Stimulated activated CD4-positive, alpha-beta T cell treated with anti-CD3 and anti-CD28 coated beads, Interleukin-4, amount 100 ng/mL, for 48 hours (primary cell): ENCODE measurements at places on chromosomes 11 and 22.

DNA sequence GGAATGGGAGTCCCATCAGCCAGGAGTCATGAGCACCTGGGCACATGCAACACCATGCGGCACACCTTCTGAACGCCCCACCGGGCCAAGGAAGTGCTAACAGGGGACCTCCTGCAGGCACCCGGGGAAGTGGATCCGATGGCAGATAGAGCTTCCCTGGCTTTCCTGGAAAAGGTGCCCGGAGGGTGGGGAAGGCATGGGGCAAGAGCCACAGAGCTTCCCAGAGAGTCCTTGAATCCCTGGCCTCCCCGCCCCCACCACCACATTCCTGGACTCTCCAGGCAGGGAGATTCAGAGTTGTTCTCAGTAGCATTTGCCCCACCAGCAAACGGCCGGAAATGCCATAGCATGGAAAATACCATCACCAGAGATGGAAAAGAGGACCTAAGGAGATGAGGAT is 8.3 kb downstream of the TRIM29 start:
- no peak for DNase-seq

- no peak for DNase-seq
Observed at GRCh38 chr11:92911478-92911877, 58.0 kb upstream of the MTNR1B start.

GRCh38 chr11:59191095-59191494 is 19.2 kb downstream of the DTX4 start:
- no peak for DNase-seq

GRCh38 chr11:111983187-111983986 is 41.8 kb upstream of the DLAT start:
- DNase-seq: no peak

- no peak for DNase-seq
Observed at GRCh38 chr11:123260511-123261211, 65.6 kb upstream of the CLMP start.

DNA sequence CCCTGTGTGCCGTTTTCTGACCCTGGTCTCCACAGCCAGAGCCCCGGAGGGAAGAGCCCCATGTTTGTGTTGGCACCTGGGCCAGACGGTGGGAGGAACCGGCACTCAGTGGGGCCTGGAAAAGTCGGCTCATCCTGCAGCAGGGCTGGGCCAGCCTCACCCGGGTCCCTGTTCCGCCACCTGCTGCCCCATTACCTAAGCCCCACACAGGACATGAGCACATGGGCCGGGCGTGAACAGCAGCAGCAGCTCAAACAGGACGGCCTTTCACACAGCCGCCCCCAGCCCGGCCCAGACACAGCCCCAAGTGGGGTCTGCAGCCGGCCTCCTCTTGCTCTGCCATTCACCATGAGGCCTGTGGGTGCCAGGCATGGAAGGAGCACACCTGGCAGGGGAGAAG is 302.4 kb downstream of the MN1 start:
- DNase-seq: no peak

DNA sequence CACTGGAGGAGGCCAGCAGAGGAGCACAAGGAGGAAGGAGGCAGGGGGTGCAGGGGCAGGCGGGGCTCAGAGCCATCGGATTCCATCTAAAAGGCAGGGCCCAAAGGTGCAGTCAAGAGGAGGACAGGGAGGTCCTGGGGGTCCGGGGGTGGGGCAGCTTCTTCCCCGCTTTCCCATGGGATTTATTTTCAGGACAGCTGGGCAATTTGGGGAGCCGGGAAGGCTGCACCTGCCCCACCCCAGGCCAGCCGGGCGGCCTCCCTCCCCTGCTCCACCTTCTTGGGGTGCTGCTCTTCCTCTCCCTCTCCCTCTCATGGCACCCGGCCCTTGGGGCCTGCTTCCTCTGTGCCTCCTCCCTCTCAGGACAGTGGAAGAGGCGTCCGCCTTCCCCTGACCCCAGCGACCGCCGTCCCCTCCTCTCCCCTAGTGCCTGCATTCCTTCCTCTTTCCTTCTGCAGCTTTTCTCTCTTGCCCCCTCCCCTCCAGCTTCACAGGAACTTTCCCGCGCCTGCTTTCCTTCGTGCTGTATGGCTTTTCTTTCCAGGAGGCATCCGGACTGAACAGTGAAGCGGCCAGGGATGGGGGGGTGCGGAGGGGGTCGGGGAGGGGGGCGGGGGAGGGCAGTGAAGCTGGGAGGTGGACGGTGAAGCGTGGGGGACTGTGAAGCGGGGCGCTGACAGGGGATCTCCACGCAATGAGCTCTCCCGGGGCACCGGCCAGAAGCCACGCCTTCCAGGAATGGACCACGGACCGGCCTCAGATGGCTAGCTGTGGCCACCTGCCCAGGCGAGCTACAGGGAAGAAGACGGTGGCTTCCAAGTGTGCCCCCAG is 26.9 kb downstream of the APOBEC3H start:
- DNase-seq: no peak

GRCh38 chr11:77418155-77418970 is 55.5 kb downstream of the PAK1 start:
- DNase-seq: no peak

GRCh38 chr22:44271010-44271500 is 41.7 kb downstream of the SHISAL1 start:
- DNase-seq: no peak

DNA sequence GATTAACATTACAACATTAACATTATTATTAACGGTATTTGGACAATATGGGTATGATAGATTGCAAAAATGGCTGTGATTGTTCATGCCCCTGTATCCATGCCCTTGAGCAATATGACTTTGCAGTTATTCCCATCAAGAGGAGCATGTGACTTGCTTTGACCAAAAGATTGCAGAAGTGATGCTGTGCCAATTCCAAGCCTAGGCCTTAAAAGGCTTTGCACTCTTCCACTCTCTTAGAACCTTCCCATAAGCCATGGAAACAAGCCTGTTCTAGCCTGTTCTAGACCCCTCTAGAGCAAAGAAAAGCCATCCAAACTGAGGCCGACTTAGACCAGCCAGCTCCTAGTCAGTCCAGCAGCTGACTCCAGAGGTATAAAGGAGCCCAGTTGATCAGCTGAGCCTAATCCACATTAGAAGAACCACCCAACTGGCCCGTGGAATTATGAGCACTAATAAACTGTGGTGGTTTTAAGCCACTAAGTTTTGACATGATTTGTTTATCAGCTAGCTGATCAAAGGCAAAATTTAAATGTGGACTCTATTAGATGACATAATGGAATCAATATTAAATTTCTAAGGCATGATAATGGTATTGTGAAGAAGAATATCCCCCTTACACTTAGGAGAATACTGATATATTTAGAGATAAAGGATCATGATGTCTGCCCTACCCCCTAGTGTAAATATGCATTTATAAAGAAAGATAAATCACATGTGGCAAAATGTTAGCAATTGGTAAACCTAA is 28.6 kb downstream of the RAB30 start:
- DNase-seq: no peak

GRCh38 chr11:60084631-60085273 is 3.7 kb upstream of the MS4A2 start:
- no peak for DNase-seq

DNA sequence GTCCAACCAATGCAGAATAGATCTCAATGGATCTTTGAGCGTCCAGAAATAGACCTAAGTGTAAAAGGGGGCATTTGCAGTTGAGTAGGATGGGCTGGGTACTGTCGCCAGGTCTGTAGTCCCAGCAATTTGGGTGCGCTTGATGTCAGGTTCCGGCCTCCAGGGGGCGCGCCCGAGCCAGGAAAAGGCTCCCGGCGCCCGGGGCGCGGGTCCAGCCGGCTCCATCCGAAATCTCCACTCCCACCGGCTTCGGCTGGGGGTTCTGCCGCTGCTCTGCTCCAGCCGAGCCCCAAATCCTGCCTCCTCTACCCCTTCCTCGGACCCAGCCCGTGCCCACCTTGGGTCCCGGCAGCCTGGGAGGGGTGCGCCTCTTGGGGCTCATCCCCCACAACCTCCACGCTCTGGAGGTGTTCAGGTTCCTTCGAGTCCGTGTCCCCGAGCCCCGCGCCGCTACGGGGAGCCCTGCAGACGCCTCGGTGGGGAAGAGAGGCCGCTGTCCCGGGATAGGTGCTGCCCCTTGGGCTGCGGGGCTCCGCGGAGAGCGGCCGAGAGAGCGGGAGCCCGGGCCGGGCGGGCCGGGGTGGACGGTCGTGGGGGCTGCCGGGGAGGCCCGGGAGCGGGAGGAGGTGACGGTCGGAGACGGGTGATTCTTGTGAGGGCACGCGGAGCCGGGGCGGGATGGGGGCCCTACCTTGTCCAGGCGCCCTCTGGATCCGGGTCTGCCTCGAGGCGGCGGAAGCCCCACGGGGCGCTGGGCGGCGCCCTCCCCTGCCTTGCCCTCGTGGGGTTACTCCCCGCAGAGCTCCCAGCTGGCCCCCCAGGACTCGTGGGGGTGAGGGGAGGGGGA is 13.0 kb upstream of the CYB5R3 start:
- DNase-seq: peak; percentile 76

GRCh38 chr11:1920909-1921573 is 1.5 kb downstream of the TNNT3 start:
- no peak for DNase-seq

GRCh38 chr11:90646706-90647105 is 423.9 kb upstream of the CHORDC1 start:
- no peak for DNase-seq

- DNase-seq: no peak
Observed at GRCh38 chr22:45190202-45190872, 26.6 kb downstream of the NUP50 start.

- DNase-seq: no peak
Observed at GRCh38 chr11:86940122-86940777, 14.9 kb downstream of the FZD4 start.

DNA sequence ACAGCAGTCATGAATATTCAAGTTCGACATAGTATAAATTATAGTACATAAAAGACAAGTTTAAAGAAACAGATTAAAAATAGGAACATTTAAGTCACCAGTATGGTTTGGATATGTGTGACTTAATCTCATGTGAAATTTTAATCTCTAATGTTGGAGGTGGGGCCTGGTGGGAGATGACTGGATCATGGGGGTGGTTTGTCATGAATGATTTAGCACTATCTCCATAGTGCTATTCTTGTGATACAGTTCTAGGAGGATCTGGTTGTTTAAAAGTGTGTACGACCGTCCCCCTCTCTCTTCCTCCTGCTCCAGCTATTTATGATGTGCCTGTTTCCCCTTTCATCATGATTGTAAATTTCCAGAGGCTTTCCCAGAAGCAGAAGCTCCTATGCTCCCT is 3.3 kb downstream of the KDM4E start:
- no peak for DNase-seq

DNA sequence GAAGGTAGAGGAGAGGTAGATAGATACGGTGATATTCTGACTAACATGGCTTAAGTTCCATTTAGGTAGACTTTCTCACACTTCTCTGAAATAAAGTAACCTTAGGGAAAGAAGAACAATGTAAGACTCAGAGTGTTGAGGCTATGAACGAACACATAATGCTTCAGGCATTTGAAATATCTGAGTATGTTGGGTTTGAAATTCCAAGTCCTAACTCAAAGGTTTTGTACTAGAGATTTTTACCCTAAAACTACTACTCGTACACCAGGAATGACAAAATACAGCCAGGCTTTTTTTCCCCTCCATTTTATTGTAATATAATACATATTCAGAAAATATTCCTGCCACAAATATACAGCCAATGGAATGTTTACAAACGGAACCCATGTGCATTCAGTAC is 592.6 kb downstream of the ETS1 start:
- DNase-seq: no peak

GRCh38 chr11:129804012-129804411 is 11.6 kb upstream of the TMEM45B start:
- no peak for DNase-seq

DNA sequence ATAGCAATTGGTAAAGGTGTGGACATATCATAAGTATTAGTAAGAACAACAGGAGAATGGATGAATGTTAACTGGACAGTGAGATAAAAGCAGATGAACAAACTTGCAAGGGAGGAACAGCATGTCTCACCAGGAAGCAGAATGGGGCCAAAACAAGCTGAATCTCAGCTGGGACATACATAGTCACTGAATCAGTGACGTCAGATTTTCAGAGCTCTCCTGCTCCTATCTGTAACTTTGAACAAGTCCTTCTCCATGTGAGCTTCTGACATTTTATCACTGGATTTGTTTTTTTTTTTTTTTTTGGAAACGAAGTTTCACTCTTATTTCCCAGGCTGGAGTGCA is 118.7 kb downstream of the BBOX1 start:
- DNase-seq: no peak

DNA sequence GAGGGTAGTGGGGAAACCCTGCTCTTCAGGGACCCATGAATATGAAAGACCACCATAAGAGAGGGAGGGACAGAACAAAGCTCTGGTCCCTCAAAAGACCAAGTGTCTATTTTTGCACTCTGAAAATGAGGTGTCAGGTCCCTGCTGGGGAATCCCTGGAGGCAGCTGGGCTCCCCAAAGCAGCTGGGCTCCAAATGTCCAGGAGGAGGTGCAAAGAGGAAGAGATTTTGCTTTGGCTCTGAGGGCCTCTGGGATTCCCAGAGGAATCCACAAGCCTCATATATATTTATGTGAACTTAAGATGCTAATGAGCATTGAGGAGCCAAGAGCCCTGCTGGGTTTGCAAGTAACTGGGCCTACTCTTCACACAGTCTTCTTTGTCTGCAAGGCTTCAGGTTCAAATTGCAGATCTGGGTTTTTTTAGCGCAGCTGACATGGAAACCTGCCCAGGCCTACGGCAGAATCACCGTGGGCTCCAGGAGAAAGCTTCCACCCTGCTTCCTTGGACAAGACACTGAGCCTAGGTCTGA is 26.0 kb downstream of the CLMP start:
- DNase-seq: no peak

GRCh38 chr11:67345920-67346819 is 7.2 kb downstream of the POLD4 start:
- no peak for DNase-seq

DNA sequence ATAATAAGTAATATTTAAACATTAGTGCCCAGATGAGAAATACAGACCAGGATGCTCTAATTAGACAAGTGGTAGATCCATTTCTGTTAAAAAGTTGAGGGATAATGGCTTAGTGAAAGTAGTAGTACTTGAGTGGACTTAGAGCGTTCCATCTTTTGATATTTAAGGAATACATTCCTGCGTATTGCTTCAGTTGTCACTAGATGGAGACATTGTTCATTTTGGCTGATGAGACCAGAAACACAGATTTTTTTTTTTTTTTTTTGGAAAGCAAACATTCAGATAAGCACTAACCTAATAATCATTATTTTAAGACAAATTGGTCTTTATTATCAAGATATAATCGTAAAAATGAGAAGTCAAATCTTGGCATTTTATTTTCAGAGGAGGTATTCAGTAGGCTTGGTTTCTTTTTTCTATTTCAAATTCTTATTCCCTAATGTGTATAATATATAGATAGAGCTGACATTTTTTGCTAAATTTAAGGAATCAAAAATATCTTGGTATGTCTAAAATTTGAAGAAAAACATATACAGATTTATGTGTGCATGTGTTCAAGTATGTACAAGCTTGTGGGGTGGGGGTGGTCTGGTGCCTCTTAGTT is 92.9 kb downstream of the DYNC2H1 start:
- no peak for DNase-seq

GRCh38 chr11:67654225-67654624 is 3.7 kb upstream of the ACY3 start:
- no peak for DNase-seq

GRCh38 chr11:49995565-49995964 is 13.2 kb upstream of the OR4C12 start:
- peak; percentile 19 for DNase-seq

- DNase-seq: no peak
Observed at GRCh38 chr11:57464539-57465181, 4.3 kb downstream of the RTN4RL2 start.

GRCh38 chr11:8656291-8656690 is 26.2 kb downstream of the TRIM66 start:
- no peak for DNase-seq
